ENCODE measurements at places on chromosomes 12 and 14.

- no peak for DNase-seq
Observed at GRCh38 chr12:104672096-104672445, 215.3 kb downstream of the CHST11 start.

- no peak for DNase-seq
Observed at GRCh38 chr12:90193500-90193899, 484.9 kb upstream of the ATP2B1 start.

DNA sequence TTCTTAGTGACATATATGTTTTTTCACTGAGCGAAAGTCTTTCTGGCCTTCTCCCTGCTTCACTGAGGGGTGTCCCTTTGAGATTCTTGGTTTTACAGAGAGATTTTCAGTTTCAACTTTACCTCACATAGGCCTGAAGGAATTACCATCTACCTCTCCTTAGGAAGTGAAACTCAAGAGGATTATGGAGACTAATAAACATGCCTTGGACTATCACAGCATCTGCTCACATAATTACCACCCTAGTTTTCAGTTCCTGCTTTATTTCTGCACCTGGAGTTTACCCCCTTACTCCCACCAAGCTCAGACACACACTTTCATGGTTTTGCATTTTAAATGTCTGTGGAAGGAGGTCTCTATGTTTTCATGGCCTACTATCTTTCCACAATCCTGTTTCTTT lies 118.3 kb upstream of the SCAF11 start:
- DNase-seq, result no peak

- no peak for DNase-seq
Observed at GRCh38 chr14:89252887-89253532, 164.0 kb downstream of the FOXN3 start.

- DNase-seq, result no peak
Observed at GRCh38 chr14:73240816-73241480, 3.6 kb downstream of the PAPLN start.

- no peak for DNase-seq
Observed at GRCh38 chr14:90239139-90239538, 17.2 kb upstream of the PSMC1 start.

- no peak for DNase-seq
Observed at GRCh38 chr14:100329233-100330006, 6.3 kb downstream of the SLC25A47 start.

- DNase-seq, result no peak
Observed at GRCh38 chr14:71400871-71401321, 493.6 kb downstream of the PCNX1 start.

DNA sequence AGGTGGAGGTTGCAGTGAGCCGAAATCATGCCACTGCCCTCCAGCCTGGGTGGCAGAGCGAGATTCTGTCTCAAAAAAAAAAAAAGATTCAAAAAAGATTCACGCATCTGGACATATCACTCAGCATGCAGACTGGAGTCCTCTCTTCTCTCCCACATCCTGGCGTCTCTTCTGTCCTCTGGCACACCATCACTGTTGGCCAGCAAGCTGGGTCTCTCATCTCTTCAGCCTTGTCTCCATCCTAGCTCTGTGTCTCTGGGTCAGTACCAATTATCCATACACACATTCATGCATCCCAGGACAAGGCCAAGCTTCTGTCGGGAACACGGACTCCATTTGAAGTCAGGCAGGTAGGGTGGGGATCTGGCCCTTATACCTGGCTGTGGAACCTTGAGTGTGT lies 105.5 kb upstream of the MAP1LC3B2 start:
- DNase-seq, result no peak

DNA sequence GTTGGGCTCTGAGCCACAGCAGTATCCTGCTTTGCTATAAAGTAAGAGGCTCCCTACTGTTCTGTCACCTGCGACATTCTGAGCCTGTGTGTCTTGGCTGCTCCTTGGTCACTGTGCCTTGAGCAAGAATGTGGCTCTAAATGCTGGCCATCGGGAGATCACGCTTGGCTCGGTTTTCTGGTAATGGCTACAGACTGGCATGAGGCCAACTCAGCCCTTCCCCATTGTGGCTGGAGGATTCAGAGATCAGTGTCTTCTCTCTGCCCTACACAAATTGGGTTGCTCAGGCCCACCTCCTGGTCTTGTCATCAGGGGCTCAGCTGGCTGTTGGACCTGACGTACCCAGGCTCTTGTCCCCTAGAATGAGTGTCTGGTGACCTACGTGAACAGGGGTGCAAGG lies 94.5 kb downstream of the PLXNC1 start:
- no peak for DNase-seq

- DNase-seq, result no peak
Observed at GRCh38 chr12:29796823-29797263, 13.1 kb upstream of the TMTC1 start.

DNA sequence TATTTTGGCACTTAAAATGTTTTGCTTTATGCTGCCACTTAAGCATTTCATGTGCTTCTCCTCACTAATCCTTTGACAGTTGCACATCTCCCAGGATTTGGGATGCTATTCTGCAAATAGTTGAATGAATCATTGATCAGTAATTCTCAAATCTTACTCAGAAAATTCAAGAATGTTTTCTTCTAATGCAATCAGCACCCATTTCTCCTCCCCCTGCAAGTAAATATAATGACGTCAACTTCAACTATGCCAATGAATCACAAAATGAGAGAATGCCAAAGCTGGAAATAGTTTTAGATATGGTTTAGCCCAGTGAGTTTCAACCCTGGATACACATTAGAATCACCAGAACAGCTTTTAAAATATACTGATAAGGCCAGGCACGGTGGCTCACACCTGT lies 2.1 kb upstream of the BLOC1S1 start:
- DNase-seq, result no peak

DNA sequence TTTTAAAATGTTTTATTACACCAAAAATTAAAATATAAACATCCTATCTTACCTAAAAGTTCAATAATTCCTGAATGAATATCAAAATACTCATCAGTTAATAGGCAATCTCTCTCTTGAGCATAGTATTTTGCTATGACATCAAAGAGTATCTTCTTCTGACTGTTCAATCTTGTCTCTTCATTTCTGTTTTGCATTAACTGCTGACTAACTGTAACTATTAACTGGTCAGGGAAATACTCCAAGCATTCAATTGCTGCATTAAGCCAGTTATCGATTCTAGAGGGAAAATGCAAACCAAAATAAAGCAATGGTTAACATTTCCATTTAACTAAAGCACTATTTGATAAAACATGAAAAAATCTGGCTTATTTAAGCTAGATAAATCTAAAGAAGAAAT lies 13.4 kb downstream of the DEPDC4 start:
- DNase-seq, result no peak

DNA sequence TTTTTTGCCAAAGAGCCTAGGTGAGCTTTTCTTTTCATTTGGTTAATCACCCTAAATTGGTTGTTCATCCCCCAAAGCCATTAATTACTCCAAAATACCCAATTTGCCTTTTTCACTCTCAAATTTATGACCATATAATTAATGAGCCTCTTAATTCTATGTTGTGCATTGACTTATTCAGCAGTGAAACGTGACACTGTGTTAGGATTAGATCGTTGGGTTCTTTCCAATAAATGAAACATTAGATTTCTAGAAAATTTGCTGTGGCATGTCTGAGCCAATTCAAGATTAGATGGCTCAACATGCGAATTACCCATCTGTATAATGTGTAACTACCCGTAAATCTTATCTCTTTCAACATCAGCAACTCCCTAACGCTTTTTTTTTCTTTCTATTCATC lies 273.4 kb downstream of the BMP4 start:
- DNase-seq, result no peak

DNA sequence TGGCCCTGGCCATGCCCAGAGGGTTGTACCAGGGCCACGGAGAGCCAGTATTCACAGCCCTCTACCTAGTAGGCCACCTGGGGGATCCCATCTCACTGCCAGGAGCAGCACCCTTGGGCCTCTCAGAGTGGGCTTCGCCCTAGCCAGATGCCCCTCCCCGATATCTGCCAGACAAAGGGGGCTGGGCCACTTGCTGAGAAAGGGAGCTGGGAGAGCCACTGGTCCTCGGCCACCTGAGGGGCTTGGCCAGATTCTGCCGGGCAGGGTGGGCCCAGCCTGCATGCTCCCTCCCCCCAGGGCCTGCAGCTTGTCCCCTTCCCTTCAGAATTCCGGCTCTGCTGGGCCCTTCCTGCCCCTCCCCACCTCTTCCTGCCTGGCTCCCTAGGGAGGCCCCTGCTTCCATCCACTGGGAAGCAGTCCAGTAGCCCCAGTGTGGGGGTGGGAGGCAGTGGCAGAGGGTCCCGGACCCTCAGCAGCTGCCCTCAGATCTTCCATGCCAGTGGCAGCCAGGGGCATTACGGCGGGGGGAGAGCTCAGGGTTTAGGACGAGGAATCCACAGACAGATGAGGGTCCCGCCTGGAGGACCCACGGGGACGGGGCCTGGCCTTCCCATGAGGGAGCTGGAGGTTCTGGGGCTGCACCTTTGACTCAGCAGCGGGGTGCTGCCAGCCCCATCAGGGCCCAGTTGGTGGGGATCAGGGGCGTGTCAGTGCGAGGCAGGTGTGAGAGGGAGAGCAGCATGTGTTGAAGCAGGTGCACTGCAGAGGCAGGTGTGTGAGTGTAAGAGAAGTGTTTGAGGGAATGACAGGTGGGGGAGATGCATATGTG lies 2.4 kb downstream of the CRIP2 start:
- no peak for DNase-seq

DNA sequence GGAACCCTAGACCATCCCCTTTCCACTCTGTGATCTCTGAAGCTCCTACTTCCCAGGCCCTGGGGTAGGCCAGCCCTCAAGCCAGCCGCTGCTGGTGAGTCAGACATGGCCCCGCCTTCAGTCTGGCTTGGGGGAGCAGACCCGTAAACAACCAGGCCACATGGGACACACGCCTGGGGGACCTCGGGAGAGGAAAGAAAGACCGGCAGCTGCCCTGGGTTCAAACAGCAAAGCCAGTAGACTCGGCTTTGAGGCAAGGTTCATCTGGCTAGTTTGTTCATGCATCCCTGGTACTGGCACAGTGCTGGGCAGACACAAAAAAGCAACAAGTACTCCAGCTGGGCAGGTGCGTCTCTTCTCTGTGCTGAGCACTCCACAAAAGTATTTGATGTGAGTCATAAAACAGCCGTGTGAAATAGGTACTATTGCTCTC lies 101.9 kb downstream of the SETD3 start:
- peak; percentile 35 for DNase-seq

DNA sequence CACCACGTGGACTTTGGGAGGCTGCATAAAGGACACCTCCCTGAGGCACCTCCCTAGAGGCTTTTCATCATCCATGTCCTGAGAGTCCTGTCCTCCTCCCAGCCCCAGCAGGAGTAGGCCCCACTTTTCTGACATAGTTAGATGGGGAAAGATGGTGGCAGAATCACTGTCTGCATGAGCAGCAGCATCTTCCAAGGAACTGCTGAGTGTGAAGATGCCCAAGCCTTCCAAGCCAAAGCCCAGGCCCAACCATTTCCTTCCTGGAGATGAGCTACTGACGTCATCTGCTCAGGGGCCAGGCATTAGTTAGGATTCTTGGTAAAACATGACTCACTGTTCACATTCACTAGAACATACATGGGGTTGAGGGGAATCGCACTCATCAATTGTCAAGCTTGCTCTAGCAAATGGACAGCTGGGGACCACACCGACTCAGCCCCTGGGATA lies 37.3 kb downstream of the VDR start:
- peak; percentile 9 for DNase-seq

DNA sequence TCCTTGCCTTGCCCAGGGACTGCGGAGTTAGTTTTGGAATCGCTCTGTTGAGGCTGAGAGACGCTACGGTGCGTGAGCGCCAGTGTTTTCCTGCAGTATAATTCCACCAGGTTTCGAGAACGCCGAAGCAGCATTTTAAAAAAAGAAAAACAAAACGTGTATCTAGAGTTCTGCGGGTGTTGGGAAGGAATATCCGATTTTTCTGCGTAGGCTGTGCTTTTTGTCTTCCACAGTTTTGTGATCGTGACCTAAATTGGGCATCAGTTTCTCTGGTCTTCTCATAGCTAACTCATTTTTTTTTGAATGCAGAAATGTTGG lies 778 bp downstream of the DNM1L start:
- no peak for DNase-seq

DNA sequence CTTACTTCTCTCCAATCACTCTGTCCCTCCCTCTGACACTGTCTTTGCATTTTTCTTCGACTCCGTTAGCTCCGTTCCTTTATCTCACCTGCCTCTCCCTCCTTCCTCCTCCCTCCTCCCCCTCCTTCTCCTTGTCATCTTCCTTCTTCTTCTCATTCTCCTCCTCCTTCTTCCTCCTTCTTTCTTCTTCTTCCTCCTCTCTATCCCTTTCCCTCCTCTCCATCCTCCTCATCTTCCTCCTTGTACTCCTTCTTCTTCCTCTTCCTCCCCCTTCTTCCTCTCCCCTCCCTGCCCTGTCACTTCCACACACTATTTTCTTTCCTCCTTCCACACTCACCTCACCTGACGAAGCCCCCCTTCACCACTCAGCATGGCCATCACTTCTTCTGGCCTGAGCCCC lies 53.0 kb downstream of the HSPB8 start:
- no peak for DNase-seq

GRCh38 chr12:20628999-20629398 lies 66.1 kb upstream of the SLCO1C1 start:
- DNase-seq, result no peak

DNA sequence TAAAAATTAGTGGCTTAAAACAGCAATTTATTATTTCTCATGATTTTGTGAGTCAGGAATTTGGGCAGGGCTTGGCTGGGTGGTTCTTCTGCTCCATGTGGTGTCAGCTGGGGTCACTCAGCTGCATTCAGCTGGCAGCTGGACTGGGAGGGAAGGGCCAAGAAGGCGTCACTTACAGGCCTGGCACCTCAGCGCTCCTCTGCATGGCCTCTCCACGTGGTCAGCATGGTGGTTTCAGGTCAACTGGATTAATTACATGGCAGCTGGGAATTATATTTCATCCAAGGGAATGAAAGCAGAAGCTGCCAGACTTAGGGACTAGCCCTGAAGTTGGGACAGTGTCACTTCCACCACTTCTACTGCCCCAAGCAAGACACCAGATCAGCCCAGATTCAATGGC lies 27.5 kb upstream of the IRF2BPL start:
- no peak for DNase-seq

GRCh38 chr12:46661110-46661845 lies 164.5 kb downstream of the SLC38A4 start:
- peak; percentile 69 for DNase-seq

GRCh38 chr12:62292761-62293344 lies 32.6 kb downstream of the USP15 start:
- no peak for DNase-seq

DNA sequence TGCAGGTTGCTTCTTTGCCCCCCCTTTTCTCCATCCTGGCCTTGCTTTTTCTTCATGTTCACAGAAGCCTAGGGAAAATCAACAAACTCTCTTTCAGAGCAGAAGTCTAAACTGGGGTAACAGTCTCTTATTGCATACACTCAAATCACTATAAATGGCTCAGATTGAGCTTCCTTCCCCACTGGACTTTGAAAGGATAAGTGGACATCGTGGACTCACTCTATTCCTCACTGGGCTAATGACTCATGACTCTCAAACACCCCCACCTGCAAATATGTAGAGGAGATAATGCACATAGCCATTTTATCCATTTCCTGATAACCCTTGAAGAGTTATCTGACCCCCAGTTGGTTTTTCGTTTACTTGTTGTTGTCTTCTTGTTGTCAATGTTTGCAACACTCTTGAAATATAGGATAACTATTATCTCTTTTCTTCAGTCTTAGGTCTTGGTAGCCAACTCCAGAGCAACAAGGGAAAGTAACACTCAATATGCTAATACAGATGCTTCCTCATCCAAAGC lies 221.3 kb downstream of the PIK3C2G start:
- no peak for DNase-seq

Data from SJSA1 (cell line).